CD4-positive, alpha-beta T cell treated with Interleukin-4 for 4 hours (primary cell): ENCODE measurements at places on chromosomes 2 and 18.
A peak's percentile ranks its signal among the peaks of the same experiment; 100 is the strongest.

- DNase-seq = no peak
Measured at GRCh38 chr2:180413336-180413735, 406.2 kb upstream of the CWC22 start.

- no peak for DNase-seq
Measured at GRCh38 chr18:11572201-11572600, 37.2 kb upstream of the SLC35G4 start.

- no peak for DNase-seq
Measured at GRCh38 chr18:78804206-78805030, 175.2 kb upstream of the SALL3 start.

DNA sequence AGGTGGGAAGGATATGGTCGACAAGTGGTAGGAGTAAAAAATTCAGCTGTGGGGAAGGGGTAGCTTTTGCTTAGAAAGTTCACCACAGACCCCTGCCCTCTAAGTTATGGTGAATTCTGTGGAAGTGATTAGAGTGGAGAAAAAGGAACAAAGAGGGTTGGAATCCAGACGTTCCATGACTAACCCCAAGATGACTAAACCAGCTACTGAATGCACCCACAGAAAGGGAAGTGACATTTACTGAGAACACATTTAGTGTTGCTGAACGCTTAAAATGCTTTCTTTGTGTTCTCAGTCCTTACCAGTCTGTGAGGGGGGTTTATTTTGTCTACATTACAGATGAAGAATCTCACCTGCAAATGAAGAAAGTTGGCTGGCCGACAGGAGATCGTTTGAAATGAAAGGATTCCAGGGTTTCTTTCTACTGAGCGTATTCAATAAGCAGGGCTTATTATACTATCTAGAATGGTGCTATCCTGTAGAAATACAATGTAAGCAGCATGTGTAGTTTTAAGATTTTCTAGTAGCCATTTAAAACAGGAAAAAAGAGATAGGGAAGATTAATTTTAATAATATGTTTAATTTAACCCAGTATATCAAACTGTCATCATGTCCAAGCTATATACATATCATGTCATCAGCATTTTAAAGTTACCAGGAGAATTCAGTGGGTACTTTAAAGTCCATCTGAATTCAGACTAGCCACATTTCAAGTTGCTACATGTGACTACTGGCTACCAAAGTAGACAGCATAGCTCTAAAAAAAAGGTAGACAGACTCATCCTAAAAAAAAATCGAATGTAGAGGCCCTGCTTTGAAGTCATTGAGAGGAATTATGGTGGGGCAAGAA, 60.1 kb downstream of the LIMS1 start:
- DNase-seq = peak; percentile 45
